Pancreas (tissue), 10 donors: ENCODE measurements at places on chromosomes 16 and 17. TPM values are rescaled to one million over a fixed set of nuclear protein-coding genes. Genes with fewer than 3 reads are reported as not detected.

WNT9B gene
- 0.28 TPM for total RNA-seq

C17orf107 gene
- 2.9 TPM for total RNA-seq

- DNase-seq, result no peak
Observed at GRCh38 chr17:29625037-29625750, 2.5 kb upstream of the CORO6 start.

DNA sequence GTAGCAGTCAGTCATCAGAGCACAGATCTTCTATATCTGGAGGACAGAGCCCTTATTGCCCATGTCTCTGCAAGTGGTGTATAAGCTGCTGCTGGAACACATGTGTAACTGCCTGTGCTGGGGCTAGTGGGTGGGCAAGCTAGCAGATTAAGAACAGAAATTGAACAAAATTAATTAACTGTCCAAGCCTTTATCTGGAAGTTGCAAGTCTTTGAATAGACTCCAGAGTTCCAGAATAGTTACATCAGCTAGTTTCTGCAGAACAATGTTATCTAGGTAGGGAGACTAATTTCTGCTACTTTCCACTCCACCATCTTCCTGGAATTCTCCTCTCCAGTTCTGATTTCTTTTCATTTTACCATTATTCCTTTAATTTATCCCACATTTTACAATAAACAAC is 287.3 kb downstream of the ZFHX3 start:
- no peak for DNase-seq

DNA sequence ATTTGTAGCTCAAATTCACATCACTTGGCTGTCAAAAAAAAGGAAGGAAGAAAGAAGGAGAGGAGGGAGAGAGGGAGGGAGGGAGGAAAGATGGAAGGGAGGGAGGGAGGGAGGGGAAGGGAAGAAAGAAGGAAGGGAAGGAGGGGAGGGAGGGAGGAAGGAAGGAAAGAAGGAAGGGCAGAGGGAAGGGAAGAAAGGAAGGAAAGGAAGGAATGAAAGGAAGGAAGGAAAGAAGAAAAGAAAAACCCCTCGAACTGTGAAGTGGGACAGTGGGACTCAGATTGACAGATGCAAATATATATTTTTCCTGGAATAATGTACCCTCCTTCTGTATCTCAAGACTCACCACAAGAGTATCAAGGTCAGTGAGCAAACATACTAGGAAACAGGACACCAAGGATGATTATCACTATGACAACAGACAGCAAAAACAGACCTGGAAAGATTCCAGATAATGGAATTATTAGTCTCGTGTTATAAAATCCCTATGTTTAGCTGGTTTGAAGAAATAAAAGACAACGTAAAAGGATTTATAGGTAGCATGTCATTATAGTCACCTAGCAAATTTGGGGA is 24.2 kb upstream of the ABCA3 start:
- DNase-seq, result no peak

- no peak for DNase-seq
Observed at GRCh38 chr17:78822552-78822951, 18.1 kb downstream of the USP36 start.

- no peak for DNase-seq
Observed at GRCh38 chr16:77610496-77610895, 111.8 kb upstream of the NUDT7 start.

GRCh38 chr16:89629827-89630610 is 16.6 kb downstream of the DPEP1 start:
- DNase-seq, result no peak

DNA sequence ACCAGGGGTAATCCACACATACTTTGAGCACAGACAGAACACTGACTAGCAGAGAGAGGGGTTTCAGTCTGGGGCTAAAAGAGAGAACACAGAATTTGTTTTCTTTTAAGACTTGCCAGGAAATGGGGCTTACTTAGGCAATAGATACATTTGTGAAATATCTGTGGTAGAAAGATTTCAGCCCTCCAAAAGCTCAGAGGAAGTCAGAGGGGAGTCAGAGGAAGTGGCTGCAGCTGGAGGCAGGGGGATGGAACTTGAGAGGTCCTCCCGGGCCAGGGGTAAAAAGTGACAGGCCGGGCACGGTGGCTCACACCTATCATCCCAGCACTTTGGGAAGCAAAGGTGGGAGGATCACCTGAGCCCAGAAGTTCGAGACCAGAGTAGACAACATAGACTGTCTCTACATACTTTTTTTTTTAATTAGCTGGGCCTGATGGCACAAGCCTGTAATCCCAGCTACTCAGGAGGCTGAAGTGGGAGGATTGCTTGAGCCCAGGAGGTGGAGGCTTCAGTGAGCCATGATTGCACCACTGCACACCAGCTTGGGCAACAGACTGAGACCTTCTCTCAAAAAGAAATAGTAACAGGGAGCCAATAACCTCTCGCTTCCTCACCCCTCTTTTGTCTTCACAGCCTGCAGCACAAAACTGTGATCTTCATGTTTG is 49.9 kb downstream of the NLRC5 start:
- DNase-seq, result no peak

DNA sequence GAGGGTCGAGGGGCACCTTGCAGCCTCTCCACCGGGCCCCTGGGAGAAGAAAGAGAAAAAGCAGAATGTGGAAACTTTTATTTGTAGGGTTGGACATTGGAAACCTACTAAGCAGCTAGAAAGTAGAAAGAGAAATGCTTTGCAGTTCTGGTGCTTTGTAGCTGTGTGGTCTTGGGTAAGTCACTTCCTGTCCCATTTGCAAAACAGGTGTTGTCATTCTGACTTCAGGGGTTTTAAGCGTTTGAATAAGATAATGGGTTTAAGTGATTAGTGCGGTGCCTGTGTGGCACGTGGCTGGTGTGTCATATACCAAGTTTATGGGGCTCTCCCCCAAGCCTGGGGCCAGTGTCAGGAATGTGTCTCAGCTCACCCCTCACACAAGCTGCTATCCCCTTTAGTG is 1.6 kb downstream of the CA4 start:
- no peak for DNase-seq
